PC-3 (cell line): ENCODE measurements at places on chromosomes 16 and 17. TPM values are rescaled to one million over a fixed set of nuclear protein-coding genes. Genes with fewer than 3 reads are reported as not detected.

DNA sequence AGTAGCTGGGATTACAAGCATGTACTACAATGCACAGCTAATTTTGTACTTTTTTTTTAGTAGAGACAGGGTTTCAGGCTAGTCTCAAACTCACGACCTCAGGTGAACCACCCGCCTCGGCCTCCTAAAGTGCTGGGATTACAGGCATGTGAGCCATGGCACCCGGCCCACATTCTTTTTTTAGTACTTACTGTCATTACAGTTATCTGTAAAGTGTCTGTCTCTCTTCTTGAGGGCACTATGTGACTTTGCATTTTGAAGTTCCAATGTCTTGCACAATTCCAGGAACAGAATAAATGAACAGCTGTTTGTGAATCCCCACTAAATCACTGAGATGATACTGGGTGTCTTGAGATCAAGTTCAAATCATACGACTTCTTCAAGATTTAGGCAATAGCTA, 1540.3 kb downstream of the CDH11 start:
- no peak for DNase-seq
- no peaks in the 10 kb centered on the region for H3K4me1 ChIP-seq
- 0 out of 2 replicates have a peak, but pooled peaks cover 5% of the 10 kb centered on the region for H3K27me3 ChIP-seq
- H3K36me3 ChIP-seq, result no peaks in the 10 kb centered on the region

GRCh38 chr17:58207451-58207850, 11.6 kb downstream of the MKS1 start:
- H3K36me3 ChIP-seq, result peaks cover 7% of the 10 kb centered on the region
- no peaks in the 10 kb centered on the region for H3K4me1 ChIP-seq
- no peak for DNase-seq

DNA sequence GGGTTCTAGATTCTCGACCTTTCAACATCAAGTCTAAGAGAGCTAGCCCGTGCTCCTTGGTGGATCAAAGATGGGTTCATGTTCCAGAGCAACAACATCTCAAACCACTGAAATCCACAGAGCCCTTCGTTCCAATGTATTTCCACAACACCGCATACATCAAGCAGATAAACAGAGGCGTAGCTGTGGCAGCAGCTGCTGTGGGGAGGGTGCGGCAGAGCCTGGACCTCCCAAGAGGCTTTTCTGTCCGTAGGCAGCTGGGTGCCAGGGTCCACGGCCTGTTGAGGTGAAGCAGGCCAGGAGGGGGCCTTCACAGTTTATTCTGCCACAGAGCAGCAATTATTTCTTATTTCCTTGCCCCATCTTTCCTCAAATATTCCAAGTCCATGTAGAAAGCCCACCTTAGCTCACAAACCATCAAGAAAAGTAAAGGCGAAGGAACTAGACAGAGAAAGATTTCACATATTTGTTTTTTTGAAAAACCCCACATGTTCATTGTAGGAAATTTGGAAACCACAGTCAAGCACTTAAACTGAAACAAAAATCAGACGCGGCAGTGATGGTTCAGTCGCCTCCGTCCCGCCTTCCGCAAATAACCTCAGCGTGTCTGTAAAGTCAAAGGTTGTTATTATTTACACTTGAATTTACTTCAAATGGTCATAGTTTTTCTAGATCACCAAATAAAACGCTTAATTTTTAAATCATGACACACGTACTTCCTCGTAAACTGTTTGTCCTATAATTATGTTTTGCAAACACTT, 144.6 kb upstream of the FOXF1 start:
- H3K27me3 ChIP-seq, result peaks cover 85% of the 10 kb centered on the region
- no peaks in the 10 kb centered on the region for H3K36me3 ChIP-seq
- H3K4me3 ChIP-seq, result no peak overlapping the region
- no peak for DNase-seq

- no peak overlapping the region for H3K4me3 ChIP-seq
- H3K36me3 ChIP-seq, result no peaks in the 10 kb centered on the region
- no peaks in the 10 kb centered on the region for H3K27me3 ChIP-seq
- no peak for DNase-seq
- no peak overlapping the region for H3K27ac ChIP-seq
Measured at GRCh38 chr16:29909391-29909790, 9.1 kb downstream of the ASPHD1 start.

GRCh38 chr17:41107941-41108450, 2.8 kb downstream of the KRTAP4-9 start:
- H3K27me3 ChIP-seq, result no peaks in the 10 kb centered on the region
- peaks cover 14% of the 10 kb centered on the region for H3K4me1 ChIP-seq
- no peak overlapping the region for H3K27ac ChIP-seq
- no peak for DNase-seq

DNA sequence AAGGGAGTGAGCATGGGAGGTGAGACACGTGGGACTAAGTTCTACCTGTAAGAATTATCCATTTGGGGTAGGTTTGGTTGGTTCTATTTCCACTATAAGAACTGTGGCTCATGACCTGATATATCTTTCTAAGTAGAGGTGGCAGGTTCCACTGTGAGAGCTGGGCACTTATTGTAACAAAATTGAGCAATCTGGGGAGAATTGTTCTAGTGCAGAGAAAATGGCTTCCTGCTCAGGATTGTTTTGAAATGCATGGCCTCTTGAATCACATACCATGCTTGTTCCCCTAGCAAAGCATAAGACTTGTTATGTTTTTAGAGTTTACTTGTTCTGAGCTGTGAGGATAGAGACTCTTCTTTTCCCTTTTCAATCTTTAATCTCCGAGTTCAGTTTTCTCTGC, 125.9 kb downstream of the MAP2K6 start:
- DNase-seq, result no peak
- H3K27ac ChIP-seq, result peak overlapping the region; percentile 96
- no peaks in the 10 kb centered on the region for H3K36me3 ChIP-seq
- no peaks in the 10 kb centered on the region for H3K27me3 ChIP-seq
- peaks cover 27% of the 10 kb centered on the region for H3K4me1 ChIP-seq

The C16orf86 gene
- not detected in 2 replicates for total RNA-seq

The HS3ST6 gene
- total RNA-seq, result not detected in 2 replicates

The CCL2 gene
- total RNA-seq, result not detected in 2 replicates

The MEOX1 gene
- 0.84 TPM in 1 of 2 replicates, not detected in the other for total RNA-seq
